ENCODE measurements at places on chromosomes 16 and 17.

DNA sequence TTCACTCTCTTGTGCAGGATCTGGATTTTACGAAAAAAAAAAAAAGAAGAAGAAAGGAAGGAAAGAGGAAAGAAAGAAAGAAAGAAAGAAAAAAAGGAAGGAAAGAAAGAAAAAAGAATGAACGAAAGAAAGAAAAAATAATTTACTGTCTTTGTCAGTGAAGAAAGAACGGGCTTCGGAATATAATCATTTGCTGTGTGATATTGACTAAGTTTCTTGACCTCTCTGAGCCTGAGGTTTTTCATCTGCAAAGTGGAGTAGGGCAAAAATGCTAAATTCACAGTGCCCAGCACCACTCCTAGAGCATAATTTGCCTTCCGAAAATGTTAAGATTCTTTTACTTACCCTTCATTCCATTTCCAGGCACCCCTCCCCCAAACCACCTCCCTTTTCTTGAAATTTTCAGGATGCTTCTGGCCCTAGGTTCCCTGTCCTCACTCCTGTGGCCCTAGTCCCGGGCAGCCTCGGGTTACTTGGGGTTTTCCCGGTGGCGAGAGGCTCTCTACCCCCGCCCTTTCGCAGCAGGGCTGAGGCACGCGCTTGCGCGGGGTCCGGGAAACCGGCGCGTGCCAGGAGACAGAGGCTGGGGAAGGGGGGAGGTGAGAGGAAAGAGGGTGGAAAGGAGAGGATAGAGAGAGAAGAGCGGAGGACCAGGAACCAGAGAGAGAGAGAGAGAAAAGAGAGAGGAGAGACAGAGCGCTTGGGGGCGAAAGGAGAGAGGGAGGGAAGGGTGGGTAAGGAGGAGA lies at the start of gene CNTNAP1:
CNTNAP1 (plus strand) TSS at position 556 of the 746 bp plus-strand sequence. CDS start 299 bp downstream, outside the sequence.
- DNase-seq, result no peak

GRCh38 chr17:43398724-43399595 lies at the start of gene ARL4D:
ARL4D (plus strand) TSS chr17:43398993; CDS start chr17:43399733, 740 bp downstream.
- DNase-seq, result peak; percentile 96

DNA sequence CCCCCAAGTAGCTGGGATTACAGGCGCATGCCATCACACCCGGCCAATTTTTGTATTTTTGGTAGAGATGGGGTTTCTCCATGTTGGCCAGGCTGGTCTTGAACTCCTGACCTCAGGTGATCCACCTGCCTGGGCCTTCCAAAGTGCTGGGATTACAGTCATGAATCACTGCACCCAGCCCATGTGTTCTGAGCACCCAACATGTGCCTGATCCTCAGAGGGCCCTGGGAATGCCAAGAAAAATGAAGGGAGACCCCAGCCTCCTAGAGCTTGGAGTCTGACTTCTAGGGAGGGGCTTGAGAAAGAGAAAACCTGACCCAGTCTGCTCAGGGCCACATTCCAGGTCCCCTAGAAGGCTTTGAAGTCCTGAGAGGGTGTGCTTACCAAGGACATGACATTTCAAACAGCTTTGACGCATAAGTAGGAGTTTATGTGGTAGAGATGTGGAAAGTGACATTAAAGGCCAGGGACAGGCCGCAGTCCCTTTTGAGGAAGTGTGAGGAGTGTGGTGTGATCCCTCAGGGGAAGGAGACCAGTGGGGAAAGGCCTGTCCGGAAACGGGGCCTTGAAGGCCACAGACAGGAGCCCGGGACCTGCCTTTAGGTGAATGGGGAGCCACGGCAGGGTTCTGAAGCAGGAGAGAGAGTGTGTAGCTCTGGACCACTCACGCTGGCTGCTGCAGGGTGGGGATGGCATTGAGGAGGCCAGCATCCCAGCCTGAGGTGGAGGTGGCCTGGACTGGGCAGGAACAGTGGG lies 1.1 kb upstream of the CCL22 start:
- DNase-seq, result peak; percentile 70

- peak; percentile 90 for DNase-seq
Measured at GRCh38 chr17:42518046-42518754, 17.8 kb upstream of the NAGLU start.

- no peak for DNase-seq
Measured at GRCh38 chr17:40793832-40794231, 5.9 kb downstream of the KRT28 start.

- no peak for DNase-seq
Measured at GRCh38 chr17:36575028-36575427, 16.7 kb upstream of the DHRS11 start.

- DNase-seq, result no peak
Measured at GRCh38 chr17:75832652-75833400, 11.4 kb downstream of the UNC13D start.

- DNase-seq, result no peak
Measured at GRCh38 chr16:57640612-57641011, 12.2 kb downstream of the ADGRG1 start.

DNA sequence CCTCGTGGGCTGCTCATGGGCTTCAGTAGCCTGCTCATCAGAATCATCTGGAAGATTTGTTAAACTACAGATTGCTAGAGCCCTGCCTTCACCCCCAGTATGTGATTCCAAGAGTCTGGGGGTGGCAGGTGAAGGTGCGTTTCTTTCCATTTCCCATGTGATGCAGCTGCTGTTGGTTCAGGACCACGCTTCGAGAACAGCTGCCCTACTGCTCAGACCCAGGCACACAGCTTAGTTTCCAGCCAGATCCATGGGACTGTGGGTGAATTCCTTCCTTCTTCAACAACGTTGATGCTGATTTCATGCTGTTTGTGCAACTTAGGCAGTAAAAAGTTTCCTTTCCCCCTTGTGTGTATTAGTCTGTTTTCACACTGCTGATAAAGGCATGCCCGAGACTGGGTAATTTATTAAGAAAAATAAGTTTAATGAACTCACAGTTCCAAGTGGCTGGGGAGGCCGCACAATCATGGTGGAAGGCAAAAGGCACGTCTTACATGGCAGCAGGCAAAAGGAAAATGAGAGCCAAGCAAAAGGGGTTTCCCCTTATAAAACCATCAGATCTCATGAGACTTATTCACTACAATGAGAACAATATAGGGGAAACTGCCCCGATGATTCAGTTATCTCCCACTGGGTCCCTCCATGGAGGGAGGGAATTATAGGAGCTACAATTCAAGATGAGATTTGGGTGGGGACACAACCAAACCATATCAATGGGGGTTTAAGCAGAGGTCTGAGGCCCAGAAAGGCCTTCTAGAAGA lies 159.2 kb downstream of the XYLT1 start:
- no peak for DNase-seq
